NCI-H748 treated with DMSO at 0.1 percent for 48 hours (cell line): ENCODE measurements at places on chromosomes 4 and X.

- peak; percentile 62 for DNase-seq
Measured at GRCh38 chr4:94577136-94577535, 125.4 kb downstream of the PDLIM5 start.

DNA sequence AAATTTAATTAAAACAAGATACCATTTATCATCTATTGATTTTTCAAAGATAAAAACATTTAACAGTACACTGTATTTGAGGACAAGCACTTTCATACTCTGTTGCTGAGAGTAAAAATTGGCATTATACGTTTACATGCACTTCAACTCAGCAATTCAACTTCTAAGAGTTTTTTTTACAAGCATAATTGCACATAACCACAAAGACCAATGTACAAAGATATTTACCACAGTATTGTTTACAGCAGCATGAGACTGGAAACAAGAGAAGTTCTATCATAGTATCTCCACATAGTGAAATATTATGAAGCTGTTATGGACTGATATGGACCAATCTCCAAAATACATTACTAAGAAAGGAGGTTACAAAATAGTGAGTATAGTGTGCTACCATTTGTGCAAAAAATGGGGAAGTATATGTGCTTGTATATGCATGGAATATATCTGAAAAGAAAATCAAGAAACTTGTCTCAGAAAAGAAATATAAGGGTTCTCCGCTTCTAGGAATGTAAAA lies 10.9 kb downstream of the GAB3 start:
- DNase-seq = no peak

- peak; percentile 27 for DNase-seq
Measured at GRCh38 chr4:112765317-112765974, 128.5 kb downstream of the LARP7 start.

DNA sequence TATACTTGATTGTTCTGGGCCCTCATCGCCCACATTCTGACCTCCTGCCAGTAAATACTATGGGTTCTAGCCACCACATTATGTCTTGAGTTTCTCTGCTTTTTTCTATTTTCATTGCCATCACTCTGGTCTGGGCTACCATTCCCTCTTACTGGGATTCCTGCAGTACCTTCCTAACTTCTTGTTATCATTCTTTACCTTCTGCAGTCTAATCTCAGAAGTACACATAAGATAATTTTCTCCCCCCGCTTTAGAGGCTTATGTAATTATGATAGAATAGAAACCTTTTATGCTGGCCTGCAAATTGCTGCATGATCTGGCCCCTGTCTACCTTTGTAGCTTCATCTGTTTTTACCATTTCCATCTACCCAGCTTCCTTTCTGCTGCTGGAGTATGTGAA lies 19.2 kb downstream of the STIM2 start:
- no peak for DNase-seq

GRCh38 chr4:187302457-187303150 lies 578.9 kb upstream of the FAT1 start:
- DNase-seq = no peak

DNA sequence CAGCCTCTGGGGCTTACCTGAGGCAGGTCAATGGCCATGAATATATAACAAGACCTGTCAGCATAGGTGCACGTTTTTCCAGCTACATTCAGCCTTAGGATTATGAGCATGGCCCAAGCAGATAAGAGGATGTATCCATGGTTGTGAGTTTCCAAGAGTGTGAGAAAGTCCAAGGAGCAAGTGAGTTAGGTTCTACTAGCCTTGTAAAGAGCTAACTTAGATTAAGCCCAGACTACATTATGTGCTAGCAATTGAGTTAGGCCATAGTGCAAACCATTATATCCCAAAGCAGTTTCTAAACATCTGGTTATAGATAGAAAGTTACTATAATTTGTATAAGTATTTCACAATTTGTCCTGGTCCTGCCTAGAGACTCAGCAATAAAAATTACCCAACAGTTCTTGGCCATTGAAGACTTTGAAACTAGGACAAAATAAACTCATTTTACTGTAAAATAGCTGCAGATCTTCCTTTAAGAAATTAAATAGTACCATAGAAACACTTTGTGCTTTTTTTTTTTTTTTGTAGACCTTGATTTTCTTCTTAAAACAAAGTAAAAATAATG lies 312.0 kb downstream of the CAMK2D start:
- no peak for DNase-seq

GRCh38 chr4:101328063-101328602 lies 19.2 kb downstream of the PPP3CA start:
- DNase-seq = no peak

DNA sequence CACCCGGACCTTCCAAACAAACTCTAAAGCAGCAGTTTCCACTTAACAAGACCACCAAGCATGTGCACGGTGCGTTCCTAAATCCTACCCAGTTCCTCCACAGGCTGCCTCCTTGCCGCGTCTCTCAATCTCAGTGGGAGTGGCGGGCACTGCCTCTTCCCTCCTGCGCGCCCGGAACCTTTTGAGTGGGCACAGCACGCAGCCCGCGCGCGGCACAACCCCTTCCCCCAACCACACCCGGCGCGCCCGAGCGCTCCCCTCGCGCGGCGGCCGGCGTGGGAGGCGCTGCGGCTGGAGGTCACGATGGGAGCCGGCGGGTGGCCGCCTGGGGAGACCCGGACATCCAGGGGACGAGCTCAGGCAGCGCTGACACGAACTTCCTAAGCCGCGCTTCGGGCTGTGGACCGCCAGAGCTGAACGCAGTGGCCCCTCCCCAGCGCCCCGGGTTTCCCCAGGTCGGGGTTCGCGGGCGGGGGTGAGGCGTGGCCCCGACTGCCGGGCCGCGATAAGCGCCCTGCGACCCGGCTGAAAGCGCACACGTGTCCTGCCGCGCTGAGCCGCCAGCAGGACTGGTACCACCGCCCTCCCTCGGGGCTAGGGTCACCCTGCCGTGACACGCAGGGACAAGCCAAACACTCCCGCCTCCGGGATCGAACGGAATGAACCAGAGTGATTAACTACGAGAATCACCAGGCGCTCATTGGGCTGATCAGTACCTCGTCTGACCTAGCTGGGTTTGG lies at the start of gene ABCG2:
Gene ABCG2, minus strand, starts transcription at position 151 of the 740 bp plus-strand sequence. CDS start 18,644 bp downstream, outside the sequence.
- DNase-seq = no peak

DNA sequence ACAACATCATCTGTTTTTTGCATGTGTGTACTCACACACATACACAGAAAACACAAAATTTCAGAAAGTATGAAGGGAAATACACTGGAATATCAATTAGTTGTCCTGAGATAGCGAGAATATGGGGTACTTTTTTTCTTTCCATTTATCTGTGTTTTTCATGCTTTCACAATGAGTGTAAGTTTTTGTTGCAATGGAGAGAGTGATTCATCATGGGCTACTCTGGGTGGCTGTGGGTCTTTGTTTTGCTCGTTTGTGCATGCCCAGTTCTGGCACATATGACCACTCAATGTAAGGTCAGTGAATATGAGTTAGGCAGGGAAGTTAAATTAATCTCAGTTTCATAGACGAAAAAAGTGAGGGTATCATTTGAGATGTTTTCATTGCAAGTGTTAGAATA lies 26.9 kb downstream of the XK start:
- no peak for DNase-seq

GRCh38 chrX:39730662-39731329 lies 367.0 kb downstream of the BCOR start:
- no peak for DNase-seq

DNA sequence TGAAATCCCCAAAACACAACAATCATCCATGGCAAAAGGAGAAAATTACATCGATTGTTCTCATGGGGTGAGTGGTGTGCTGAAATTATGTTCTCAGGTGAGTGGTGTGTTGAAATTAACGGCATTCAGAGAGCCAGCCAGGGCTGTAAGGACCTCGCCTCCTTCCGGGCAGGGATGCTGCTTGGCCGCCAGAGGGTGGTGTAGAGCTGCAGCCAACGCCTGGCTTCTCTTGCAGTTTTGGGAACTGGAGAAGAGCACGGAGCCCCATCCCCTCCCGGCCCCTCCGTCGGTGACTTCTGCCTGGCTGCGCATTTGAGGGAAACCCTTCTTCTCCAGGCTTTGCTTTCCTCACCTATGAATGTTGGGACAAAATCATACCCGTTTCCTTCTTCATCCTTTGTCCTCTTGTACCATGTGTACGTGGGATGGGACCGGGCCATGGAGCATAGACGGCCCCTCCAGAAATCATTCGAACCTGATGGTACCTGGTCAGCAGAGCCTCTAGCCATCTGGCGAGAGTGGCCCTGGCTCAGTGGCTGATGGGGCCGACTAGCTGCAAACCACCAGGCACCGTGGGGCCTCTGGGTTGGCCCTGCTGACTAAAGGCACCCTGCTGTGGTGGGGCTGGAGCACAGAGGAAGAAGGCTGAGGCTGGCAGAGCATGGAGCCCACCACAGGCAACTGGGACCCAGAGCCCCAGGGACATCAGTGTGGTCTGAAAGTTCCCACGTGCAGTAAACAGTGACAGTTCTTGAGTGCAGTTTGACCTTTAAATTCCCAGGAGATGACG lies 28.4 kb downstream of the TRMT44 start:
- peak; percentile 1 for DNase-seq

DNA sequence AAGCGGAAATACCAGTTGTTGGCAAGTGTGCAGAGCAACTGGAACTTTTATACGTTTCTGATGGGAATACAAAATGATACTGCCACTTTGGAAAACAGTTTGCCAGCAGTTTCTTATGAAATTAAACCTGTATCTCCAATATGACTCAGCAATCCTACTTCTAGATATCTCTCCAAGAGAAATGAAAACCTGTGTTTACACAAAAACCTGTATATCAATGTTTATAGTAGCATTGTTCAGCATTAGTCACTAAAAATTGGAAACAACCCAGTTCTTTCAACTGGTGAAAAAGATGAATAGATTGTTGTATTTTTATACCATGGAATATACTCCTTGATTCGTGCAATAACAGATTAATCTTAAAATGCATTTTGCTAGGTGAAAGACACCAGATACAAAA lies 26.8 kb downstream of the ATP7A start:
- no peak for DNase-seq

GRCh38 chr4:105751718-105752299 lies 43.2 kb downstream of the GSTCD start:
- no peak for DNase-seq

GRCh38 chr4:112130906-112131305 lies 14.3 kb upstream of the FAM241A start:
- no peak for DNase-seq

GRCh38 chr4:150280081-150280895 lies 202.0 kb downstream of the DCLK2 start:
- no peak for DNase-seq

DNA sequence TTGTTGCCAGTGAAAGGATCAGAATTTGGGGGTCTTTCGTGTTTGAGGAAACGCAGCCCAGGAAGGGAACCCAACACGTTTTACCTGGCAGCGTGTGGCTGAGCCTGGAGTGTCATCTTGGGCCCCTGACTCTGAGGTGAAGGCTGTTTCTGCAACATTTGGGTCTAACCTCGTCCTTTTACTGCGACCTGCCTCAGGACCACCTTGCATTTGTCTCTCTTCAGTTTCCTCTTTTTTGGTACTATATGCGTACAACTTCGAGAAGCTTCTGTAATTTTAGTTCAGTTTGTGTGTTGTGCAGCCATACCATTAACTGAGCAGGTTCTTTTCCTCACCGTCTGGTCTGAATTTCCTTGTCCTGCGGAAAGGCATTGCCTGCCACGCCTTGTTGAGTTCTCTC lies 61.5 kb downstream of the TMEM131L start:
- no peak for DNase-seq

DNA sequence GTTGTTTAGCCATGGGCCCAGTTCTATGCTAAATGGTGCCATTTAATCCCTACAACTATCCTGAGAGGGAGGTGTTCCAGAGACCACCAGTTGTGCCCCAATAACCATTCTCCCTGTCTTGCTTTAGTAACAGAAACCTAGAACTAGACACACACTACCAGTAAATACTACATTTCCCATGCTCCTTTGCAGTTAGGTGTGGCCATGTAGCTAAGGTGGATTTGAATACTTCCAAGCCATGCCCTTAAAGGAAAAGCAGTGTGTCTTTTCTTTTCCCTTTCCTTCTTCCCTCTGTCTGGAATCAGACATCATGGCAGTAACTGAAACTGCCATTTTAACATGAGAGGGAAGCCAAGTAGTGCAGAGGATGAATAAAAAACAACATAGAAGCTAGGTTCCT lies 90.9 kb upstream of the TMEM33 start:
- no peak for DNase-seq

GRCh38 chr4:95426455-95426854 lies 122.3 kb downstream of the UNC5C start:
- no peak for DNase-seq
